CD4-positive, alpha-beta memory T cell (primary cell): ENCODE measurements at places on chromosomes 4 and X. TPM values are rescaled to one million over a fixed set of nuclear protein-coding genes. Genes with fewer than 3 reads are reported as not detected.

DNA sequence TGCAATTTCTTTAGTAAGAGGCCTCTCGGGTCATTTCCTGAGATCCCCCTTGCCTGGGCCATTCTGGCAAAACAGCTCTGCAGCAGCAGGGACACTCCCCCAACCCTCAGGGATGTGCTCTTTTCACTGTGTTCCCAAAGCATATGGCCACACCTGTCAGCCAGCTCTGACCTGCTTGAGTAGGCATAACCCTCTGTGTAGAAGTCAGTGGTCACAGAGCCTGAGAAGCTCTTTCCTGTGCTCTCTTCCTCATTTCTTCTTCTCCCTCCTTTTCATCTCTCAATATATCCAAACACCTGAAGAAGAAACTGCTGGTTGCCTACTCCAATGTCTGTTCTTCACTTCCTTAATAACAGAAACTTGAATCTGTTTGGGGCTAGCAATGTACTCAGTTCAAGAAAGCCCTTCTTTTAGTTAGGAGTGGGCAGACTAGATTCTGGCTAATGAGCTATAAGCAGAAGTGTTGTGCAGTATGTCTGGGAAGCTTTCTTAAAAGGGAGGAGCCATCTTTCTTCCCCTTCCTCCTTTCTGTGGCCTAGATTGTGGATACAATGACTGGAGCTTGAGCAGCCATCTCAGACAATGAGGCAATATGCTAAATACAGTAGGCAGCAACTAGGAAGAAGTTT, 73.3 kb downstream of the PRPS1 start:
- DNase-seq = no peak

GRCh38 chr4:113869743-113870375, 108.3 kb upstream of the CAMK2D start:
- DNase-seq = peak; percentile 5

DNA sequence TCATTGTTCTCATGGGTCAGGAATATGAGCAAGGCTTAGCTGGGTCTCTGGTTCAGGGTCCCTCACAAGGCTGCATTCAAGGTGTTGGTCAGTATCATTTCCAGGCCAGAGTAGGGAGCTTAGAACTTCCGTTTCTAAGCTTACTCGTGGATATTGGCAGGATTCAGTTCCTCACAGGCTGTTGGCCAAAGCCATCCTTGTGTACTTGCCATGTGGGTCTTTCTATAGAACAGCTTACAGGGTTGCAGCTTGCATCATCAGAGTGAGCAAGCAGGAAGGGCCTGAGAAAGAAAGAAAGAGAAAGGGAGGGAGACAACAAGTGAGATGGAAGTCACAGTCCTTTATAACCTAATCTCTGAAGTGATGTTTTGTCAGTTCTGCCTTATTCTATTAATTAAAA, 5.1 kb upstream of the LIMCH1 start:
- DNase-seq = no peak

GRCh38 chr4:2869659-2870058, 26.0 kb downstream of the ADD1 start:
- no peak for DNase-seq

DNA sequence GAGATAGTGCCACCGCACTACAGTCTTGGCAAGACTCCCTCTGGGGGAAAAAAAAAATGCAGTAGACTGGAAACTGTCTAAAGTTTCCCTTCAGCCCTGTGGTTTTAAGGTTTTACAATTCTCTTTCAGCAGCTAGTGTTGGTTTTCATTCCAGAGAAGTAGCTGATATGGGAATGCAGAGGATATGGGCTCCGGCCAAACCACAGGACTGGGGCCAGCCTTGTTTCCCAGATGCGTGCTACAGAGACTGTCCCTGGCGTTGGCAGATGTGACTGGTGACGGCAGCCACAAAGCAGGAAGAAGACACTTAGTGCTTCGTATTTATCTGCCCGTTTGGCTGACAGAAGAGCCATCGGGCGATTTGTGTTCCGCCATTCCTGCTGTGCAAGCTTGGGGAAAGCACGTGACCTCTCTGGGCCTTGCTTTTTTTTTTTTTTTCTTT, 43.2 kb downstream of the ZBTB49 start:
- no peak for DNase-seq

DNA sequence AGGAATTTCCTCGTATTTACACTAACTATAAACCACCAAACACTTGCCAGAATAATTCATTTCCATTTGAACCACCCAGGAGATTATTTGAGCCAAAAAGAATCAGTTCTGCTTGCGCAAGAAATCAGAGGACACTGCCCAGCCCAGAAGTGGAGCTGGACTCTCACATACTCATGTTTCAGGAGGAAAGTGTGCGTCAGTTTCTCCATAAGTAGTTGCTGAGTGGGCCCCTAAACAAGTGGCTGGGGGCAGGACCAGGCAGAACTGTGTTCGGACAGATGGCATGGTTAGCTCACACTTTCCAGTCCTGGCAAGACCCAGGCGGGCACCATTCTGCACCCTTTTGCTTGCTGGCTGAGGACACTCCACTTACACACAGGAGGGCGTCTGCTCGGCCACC, 38.8 kb downstream of the BTC start:
- no peak for DNase-seq

DNA sequence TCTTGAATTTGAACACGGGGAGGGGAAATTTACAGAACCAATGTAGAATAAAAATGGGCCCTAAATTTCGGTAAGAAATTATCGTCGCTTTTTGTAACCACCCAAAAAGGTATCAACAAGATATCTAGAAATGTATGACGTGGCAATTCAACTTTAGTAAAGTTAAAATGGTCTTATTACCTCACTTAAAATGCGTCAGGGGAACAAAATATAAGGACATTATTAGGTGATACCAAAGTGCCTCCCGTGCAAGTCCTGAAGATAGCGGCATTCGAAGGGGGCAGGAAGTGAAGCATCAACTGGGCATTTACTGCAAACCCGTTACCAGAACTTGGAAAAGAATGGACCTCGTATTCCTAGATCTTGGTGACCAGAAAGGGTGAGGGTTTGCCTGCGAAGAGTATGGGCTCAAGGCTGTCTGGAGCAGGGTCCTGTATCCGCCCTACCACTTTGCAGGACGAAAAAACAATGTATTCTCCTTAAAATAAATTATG, 980 bp downstream of the AP1S2 start:
- DNase-seq = no peak

DNA sequence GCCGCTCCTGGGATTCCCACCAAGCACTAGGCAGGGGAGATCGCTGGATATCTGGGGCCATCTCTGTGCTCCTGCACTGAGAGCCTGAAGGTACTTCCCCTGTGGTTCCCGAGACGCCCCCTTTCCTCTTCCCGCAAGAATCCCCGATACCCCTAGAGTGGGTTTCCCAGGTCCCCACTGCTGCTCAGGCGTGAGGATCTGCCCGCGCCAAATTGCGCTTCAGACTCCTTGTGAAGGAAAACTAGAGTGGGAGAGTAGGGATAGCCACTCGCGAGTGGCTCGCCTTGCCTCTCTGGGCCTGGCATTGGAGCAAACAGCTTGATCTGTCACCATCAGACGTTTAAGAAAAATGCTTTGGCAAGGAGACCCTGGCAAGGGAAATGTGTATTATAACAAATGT, 1.5 kb downstream of the IL1RAPL2 start:
- DNase-seq = no peak

DNA sequence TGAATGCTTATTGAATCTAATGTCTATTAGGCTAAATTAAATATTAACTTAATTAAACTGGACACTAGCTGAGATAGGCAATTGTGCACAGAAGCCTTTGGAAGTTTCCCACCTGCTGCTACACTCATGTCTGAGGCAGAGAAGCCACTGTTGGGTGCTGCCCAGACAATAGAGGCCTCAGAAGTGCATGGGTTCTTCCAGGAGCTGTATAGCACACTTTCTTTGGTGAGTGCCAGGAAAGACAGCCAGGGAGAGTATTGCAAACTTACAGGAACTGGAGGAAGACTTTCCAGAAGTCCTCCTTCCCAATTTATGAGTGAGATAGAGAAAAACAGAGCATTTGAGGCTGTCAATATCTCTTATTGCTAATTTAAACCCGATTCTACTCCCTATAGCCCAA, 89.9 kb downstream of the GPAT3 start:
- no peak for DNase-seq

- DNase-seq = no peak
These were observed 80.5 kb upstream of the HELT start for GRCh38 chr4:184937745-184938144.

- DNase-seq = no peak
These were observed 1.0 kb upstream of the PGRMC1 start for GRCh38 chrX:119235051-119235511.

GRCh38 chrX:13372203-13372980, 52.5 kb upstream of the ATXN3L start:
- DNase-seq = no peak

DNA sequence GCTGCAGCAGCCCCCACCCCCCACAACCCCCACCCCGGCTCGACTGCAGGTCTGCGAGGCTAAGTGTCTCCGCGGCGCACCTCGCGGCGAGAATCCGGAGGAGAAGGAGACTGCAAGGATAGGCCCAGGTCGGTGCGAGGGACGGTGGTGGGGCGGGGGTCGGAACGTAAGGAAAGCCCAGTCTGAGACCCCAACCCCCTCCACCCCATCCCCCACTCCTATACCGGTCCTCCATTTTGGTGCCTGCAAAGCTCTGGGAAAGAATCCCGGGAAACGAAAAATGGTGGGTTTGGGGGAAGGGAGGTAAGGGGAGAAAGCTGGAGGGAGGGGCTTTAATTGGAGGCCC, 614 bp downstream of the BEX3 start:
- no peak for DNase-seq

- peak; percentile 49 for DNase-seq
These were observed 6.0 kb downstream of the HMGN5 start for GRCh38 chrX:81195712-81196111.

DNA sequence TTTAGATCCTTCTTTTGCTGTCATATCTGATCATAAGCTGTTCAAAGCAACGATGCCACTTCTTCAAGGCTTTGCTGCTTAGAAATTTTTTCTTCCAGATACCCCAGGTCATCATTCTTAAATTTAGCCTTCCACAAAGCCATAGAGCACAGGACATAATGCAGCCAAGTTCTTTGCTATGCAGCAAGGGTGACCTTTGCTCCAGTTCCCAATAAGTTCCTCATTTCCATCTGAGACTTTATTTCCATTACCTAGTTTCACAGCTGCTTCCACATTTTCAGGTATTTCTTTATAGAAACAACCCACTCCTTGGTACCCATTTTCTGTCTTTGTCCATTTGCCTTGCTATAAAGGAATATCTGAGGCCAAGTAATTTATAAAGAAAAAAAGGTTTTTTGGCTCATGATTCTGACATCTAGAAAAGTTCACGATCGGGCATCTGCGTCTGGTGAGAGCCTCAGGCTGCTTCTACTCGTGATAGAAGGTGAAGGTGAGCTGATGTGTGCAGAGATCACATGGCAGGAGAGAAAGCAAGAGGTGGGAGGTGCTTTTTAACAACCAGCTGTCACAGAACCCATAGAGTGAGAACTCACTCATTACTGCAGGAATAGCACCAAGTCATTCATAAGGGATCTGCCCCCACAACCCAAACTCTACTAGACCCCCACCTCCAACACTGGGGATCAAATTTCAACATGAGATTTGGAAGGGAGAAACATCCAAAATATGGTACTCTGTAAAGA, 11.8 kb upstream of the TASL start:
- DNase-seq = no peak

- DNase-seq = no peak
These were observed 233.5 kb upstream of the PGRMC2 start for GRCh38 chr4:128521156-128521555.

GRCh38 chr4:41542526-41543275, 4.7 kb downstream of the LIMCH1 start:
- no peak for DNase-seq

- no peak for DNase-seq
These were observed 1.8 kb downstream of the ODAPH start for GRCh38 chr4:75557696-75558095.

DNA sequence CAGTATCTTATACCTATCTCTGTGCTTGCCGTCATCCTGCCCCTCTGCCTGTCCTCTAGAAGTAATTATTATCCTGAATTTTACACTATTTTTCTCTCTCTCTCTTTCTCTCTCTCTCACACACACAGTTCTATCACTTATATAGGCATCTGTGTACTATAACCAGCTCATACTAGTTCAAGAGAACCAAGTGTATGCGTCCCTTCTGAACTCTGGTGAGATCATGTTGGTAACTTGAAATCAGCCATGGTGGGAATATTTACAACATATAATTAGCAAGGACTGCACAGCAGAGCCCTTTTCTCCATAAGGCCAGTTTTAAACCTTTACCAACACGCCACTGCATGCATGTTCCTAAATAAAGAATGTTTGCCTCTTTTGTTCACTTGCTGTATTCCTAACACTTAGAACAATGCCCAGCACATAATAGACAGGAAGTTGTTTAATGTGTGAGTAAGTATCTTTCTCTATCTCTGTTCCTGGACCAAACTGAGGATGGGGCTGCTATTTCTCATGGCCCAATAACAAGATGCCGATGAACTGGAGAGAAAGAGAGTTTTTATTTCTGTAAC, 51.1 kb upstream of the IL21 start:
- no peak for DNase-seq

- no peak for DNase-seq
These were observed 12.9 kb upstream of the ZCCHC4 start for GRCh38 chr4:25299476-25300203.

DNA sequence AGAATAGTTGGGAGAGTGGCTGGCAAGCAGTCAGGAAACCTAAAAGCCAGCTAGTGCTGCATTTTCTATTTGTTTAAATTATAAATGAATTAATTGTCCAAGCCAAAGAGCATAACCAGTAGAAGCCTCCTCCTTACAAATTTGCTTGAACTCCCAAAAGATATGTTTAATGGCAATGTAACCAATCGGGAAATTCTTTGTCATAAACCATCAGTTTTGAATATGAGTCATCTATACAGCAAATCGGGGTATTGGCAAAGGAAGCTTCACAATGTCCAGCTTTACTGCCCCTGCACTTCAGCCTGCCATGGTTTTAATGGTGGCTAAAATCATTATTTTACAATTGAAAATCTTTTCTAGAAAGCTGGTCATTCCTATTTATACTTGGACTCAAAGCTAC, 216.6 kb downstream of the SHROOM3 start:
- no peak for DNase-seq

GRCh38 chrX:17860179-17860780, 818 bp downstream of the RAI2 start:
- no peak for DNase-seq

DNA sequence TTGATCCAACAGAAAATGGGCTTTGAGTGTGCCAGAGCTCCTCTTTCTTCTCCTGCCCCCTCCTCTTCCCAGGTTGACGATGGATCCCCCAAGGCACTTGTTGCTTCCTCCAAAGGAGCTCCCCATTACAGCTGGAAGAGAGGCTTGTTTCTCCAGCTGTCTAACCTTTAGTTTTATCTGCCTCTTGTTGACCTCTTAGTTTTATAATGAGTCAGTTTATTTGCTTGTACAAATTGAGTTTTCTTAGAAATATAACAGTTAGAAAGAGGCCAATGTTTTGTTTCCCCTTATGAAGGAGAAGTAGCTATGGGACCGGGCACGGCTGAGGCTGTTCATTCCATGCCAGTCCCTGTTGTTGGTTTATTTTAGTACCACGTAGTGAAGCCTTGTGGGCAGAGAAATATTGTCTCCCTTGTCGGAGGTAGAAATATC, 158.2 kb downstream of the SPRY1 start:
- DNase-seq = no peak

ADH1A gene
- polyA plus RNA-seq = not detected

RWDD4 gene
- 18.0 TPM for polyA plus RNA-seq

ENPEP gene
- polyA plus RNA-seq = not detected

AVPR2 gene
- not detected for polyA plus RNA-seq

SLC4A4 gene
- 1.4 TPM for polyA plus RNA-seq

AGA gene
- 34.2 TPM for polyA plus RNA-seq

ARSJ gene
- not detected for polyA plus RNA-seq

RNF150 gene
- polyA plus RNA-seq = not detected

NAA11 gene
- not detected for polyA plus RNA-seq

IBSP gene
- not detected for polyA plus RNA-seq

TKTL1 gene
- polyA plus RNA-seq = 44.1 TPM

IL1RAPL1 gene
- not detected for polyA plus RNA-seq

AFM gene
- polyA plus RNA-seq = not detected

CACNA1F gene
- polyA plus RNA-seq = not detected
